NCI-H1105 treated with DMSO at 0.1 percent for 48 hours (cell line): ENCODE measurements at places on chromosomes 1 and 21.

DNA sequence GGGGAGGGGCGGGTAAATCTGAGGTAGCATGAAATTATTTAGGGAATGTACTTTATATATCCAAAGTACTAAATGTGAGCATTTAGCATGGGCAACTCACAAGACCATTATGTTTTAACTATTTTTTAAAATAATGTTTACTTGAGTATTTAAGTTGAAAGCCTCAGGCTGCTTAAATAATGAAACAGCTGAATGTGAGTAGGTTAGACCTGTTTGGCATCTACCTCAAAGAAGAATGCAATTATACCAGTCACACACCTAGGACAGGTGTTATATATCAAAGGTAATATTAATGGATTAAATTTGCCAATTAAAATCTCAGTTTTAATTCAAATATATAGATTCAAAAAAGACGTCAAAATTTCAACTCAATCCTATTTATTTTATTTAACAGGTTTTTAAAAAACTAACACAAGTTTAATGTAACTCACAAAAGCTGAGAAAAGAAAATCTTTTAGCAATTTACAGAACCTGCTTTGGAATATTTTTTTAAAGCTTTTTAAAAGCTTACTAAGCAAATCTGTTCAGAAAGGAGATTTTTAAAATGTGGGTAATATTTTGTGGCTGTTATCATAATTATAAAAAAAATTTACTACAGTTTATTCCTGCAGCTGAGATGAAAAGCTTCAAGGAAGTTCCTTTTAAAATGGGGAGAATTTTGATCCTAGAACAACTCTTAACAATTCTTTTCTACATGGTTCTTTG lies 104.6 kb upstream of the LBR start:
- peak; percentile 45 for DNase-seq

DNA sequence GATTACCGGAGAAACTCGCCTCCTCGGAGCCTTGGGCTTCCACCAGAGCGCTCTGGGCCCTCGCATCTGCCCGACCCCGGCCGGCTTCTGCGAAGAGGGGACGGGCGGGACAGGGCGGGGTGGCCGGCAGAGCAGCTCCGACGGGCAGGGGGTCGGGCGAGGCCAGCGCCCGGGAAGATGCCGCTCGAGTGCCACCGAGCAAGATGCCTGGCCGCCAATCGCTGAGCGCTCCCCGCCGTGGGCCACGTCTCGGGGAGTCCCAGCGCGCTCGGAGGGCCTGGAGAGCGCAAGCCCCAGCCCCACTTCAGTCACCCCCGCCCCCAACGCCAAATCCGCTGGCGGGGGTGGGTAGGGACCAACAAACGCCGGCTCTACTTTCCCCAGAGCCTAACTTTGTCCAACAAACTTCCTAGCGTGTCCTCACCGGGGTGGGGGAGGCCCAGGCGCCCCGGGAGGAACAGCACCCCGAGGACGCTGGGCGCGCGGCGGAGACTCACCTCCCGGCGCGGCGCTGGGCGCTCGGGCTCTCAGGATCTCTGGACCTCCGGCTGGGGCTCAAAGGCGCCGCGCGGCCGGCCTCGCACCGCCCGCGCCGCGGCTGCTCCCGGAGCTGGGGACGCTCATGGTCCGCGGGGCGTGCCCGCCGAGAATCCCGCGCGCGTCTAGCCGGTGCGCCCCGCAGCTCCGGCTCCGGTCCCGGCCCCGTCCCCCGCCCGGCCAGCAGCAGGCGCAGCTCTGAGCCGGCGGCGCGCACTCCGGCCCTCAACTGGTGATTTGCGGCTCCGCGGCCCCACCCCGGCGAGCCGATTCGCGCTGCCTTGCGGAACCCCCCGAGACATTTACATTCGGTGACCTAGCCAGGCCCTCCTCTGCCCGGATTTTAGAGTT lies at the start of gene BCAR3:
Gene BCAR3 (minus strand): TSS at position 737 of the 888 bp plus-strand sequence. CDS start 6,907 bp downstream, outside the sequence.
- DNase-seq = no peak

DNA sequence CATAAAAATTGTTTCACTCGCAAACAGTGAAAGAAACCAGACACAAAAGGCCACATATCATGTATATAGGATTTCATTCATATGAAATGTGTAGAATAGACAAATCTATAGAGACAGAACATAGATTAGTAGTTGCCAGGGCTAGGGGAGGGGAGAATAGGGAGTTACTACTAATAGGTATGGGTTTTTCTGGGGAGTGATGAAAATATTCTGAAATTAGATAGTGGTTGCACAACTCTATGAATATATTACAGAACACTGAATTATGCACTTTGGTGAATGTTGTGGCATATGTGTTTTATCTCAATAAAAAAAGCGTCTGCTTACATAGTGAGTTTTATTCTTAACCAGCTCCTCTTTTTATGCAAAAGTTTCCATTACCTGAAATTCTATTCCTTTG lies 21.6 kb downstream of the SYT14 start:
- DNase-seq = no peak

GRCh38 chr21:43988506-43989230 lies 23.4 kb upstream of the TRAPPC10 start:
- DNase-seq = no peak

GRCh38 chr21:26964170-26964778 lies 2.6 kb downstream of the ADAMTS5 start:
- DNase-seq = no peak
